Endothelial cell of umbilical vein (primary cell): ENCODE measurements at places on chromosomes 7 and 10. TPM values are rescaled to one million over a fixed set of nuclear protein-coding genes. Genes with fewer than 3 reads are reported as not detected.

Gene FXYD4
- not detected in 2 replicates for polyA plus RNA-seq

Gene STYXL1
- polyA plus RNA-seq: 67.6 and 70.9 TPM in 2 replicates

GRCh38 chr7:2472739-2473138, 3.5 kb downstream of the GRIFIN start:
- DNase-seq: no peak

DNA sequence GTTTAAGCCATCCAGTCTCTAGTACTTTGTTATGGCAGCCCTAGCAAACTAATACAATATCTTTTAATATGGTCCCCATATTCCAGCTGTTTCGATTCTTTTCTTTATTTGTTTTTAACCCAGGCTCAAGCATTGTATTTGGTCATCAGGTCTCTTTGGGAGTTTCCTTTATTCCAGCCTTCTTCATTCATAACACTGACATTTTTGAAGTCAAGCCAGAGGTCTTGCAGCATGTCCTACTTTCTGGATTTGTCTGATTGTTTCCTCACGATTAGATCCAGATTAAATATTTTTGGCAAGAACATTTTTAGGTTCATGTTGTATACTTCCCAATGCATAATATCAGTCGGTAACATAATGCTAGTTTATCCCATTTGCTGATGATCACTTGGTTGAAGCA, 11.8 kb downstream of the SLC25A13 start:
- DNase-seq: peak; percentile 22

DNA sequence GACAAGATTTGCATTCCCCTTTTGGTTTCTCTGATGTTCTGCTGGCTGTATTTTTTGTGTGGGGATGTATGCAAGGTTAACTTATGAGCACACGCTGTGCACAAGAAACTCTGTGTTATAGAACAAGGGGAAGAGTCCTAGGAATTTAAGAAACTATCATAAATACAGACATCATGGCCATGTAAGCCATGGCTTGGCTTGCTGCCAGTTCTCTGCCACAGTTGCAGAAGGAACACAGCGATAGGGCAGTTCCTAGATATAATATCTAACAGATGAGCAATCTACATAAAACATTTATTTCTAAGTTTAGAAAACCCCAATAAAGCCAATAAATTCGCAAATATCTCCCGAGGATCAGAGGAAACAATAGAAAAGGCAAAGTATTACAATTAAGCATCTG, 153.3 kb downstream of the LRRTM3 start:
- DNase-seq: no peak
